Kidney glomerular epithelial cell (primary cell): ENCODE measurements at places on chromosomes 12 and 14.

DNA sequence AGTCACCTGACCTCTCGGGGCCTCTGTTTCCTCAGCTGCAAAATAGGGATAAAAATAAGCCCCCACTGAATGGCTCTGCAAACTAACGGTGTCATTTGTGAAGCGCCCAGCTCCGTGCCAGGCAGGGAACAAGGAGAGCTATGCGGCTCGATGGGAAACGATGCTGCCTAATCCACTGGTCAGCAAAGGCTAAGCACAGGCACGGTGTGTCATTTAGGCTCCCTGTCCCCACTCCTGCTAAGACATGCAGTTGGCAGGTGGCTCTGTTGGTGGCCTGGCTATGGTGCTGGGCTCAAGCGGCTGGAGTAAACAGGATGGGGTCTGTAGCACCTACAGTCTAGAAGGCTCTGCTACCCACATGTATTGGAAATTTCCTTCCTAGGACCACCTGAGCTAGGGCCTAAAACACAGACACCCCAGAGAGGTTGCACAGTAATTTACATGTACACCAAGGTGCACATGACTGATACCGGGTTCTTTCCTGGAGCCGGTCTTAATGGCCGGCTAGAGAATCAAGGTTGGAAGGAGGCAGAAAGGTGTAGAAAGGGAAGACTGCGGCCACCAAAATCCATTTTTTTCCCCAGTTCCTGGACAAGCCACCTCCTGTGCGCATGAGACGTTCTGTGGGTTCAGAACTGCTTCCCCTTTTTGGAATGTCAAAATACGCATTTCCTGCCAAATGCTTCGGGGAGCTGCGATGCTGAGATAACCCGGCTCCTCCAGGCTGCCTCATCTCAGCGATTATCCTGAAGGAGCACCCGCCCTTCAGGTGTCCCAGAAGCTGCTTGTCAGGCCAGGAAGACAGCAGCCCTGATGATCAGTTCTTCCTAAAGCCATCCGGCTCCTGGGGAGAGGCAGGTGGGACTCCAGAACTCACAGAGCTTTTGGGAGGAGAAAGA is 1.0 kb downstream of the CACNA2D4 start:
- no peak for DNase-seq

GRCh38 chr12:21940549-21941505 is at the start of gene ABCC9:
TSS of gene ABCC9 (minus strand) at chr12:21941426. CDS start at chr12:21936674, 4,752 bp downstream.
- DNase-seq: no peak

DNA sequence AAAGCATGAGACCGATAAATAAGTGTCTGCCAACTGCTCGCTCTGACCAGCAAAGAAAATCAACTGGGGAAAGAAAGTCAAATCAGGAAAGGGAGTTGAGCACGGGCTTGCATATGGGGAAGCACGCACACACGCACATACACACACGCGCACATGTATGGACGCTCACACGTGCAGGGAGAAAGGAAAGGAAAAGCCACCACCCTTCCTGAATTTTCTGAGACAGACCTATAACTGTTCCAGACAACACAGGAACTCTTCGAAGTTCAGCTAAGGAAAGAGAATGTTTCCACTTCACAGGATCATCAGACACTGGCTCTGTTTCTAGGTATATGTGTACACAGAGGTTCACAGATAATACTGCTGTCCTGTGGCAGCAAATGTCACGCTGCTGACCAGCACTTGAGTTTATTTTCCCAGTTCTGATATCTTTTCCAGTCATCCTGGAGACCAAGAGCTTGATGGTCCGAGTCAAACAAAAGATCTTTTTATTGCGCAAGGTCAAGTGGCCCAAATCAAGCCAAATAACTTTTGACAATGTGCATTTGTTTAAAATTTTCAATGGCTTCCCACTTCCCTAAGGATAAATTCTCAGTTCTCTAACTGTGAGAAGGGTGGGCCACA is 82.1 kb upstream of the TMCC3 start:
- DNase-seq: no peak

DNA sequence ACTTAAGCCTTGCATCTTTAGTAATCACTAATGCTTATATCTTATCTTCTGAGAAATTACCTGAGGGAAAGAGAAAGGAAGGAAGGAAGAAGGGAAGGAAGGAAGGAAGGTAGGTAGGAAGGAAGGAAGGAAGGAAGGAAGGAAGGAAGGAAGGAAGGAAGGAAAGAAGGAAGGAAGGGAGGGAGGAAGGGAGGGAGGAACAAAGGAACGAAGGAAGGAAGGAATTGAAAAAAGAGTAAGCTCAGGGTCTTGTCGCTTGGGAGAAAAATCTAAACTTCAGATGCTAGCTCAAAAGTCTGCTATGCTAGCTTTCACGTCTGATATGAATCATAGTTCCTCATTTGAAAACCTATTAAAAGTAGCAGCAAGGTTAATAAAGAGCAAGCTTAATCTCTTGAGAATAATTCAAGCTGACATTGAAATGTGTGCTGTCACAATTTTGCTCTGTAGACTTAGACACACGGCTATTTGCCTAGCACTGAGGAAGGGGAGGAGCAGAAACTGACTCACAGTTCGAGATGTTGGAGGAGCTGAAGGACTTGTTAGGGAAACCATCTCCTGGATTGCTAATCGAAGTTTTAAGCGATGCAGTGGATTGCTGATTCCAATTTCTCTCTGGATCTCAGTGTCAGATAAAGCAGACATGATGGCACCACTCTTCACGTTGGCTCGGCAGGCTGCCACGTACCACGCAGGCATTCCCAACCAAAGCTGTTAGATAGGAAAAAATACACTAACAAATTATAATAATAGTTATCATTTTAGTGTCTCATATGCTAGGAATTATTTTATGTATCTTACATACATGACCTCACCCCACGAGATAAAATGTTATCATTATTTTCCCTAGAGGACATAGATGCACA is 216.7 kb downstream of the ACSS3 start:
- no peak for DNase-seq

DNA sequence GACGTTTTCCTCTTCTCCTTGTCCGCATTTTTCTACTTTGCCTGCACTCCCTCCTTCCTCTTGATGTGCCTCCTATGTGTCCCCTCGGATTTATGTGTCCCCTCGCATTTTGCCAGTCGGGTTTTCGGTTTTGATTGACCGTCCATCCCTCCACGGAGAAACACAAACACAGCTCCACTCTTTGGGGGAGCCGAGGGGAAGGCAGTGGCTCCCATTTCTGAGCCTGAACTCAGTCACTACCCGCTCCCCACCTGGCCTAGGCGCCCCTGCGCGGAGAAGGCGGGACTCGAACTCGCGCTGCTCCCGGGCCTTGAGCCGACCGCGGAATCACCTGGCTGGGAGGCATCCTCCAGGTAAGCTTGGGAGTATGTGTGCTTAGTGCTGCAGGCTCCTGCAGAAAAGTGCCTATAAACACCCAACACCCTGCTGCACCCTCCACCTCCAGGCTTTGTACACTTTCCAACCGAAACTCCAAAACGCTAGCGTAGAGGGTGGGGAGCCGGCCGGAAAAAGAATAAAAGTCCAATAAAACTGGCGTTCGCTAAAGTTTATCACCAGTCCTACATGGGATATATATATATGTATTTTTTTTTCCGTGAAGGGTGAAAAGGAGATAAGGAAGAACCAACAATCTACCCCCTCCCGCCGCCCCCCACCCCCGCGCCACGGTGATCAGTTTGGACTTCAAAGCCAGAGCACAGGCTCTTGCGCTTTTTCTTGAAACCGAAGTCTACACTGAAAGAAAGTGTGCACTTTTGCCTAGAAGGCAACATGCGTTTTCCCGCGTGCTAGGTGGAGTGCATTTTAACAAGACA is 3.3 kb upstream of the CCND2 start:
- no peak for DNase-seq

DNA sequence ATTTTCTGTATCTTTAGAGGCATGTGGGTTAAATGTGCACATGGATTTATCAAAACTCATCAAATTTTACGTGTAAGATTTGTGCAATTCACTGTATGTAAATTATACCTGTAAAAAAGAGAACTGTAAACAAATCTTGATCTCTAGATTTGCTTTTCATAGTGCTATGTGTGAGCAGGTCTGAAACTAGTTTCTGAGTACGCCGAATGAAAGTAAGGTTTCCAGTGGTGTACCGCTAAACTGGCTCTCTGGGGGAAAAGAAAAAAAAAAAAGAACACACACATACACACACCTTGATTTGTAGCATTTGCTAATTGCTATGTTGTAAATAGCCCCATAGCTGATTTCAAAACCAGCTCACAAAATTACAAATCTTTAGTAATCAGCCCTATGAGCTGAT is 8.6 kb upstream of the SLC41A2 start:
- DNase-seq: no peak

- no peak for DNase-seq
These were observed 34.8 kb upstream of the APPL2 start for GRCh38 chr12:105270671-105271255.

GRCh38 chr12:91651728-91652127 is 469.1 kb upstream of the DCN start:
- DNase-seq: no peak

DNA sequence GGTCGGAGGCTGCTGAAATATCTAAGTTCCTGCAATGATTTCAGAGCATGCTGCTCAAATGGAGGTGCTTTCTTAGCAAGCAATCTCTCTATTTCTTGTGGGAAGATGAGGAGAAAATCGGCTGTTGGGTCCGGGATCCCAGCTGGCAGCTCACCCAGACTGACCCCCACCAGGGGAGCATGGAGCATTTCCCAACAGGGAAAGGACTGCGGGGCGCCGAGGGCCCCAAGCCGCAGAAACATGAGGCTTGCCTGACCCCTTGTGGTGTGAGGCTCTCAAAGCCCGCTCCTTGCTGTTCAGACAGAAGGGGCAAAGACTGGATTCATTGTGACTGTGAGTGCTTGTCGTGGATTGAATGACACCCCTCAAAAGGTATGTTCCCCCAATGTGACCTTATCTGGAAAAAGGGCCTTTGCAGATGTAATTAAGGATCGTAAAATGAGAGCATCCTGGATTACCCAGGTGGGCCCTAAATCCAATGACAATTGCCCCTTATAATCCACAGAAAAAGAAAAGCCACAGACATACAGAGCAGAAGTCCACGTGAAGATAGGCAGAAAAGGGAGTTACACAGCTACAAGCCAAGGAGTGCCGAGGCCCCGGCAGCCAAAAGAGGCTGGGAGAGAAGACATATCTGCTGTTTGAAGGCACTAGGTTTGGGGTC is 116.3 kb upstream of the VASH1 start:
- peak; percentile 20 for DNase-seq

DNA sequence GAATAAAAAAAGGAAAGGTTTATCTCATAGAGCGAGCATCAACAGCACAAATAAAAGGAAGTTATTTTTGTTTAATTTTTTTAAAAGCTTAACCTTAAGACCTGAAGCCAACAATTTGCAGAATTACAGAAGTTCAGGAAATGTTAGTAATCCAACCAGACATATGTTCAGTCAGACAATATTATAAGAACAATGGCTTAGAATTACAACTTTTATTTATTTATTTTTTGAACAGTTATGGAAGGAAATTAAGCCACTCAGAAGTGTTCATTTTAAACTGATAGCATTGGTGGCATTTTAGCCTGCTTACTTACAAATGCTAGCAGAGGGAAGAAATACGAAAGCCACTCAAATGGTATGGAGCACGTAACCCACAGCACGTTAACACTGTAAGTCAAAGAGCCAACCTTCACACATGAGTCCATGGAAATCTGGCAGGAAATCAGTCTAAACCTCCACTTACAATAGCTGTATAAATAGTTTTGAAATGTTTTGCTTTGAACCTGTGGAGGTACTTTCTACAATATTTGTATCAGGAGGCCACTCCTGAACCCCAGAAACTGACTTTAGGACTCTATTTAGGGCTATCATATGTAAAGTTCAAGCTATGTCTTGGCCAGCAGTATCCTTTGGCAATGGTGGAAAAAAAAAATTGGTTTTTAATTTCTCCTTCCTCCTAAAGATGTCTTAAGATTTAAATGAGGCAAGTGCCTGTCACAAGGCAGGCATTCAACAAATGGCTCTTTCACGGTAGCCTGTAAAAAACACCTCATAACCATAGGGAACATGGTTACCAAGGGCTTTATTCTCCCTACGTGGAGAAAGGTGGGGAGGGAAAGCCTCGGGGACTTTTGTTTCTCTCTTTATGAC is 102.3 kb downstream of the ITPR2 start:
- no peak for DNase-seq

DNA sequence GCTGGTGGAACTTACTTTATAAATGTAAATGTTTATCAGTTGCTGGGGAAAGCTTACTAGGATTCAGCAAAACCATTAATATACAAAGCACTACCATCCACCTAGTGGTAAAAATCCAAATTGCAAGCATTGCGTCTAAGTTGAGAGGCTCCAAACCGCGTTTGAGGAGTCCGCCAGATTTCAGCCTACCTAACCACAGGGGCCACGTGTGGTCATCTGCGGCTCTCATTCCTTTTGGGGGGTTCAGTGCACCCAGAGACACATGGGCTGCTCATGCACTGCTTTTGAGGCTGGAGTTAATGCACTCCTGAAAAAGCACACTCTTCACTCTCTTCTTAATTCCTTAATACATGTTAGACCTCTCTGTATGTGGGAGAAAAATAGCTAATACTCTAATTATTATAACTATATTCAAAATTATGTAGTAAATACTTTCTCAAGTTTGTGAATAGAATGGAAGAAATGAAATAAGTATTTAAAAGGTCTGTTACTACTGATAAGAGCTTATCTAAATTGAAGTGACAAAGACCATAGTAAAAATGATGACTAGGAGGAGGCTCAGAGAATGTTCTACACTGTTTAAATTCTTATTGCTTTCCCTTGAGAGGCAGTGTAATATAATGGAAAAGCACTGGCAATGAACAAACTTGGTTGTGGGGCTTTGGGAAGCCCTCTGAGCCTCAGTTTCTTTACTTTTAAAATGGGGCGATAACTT is 41.4 kb upstream of the MANSC4 start:
- peak; percentile 69 for DNase-seq

DNA sequence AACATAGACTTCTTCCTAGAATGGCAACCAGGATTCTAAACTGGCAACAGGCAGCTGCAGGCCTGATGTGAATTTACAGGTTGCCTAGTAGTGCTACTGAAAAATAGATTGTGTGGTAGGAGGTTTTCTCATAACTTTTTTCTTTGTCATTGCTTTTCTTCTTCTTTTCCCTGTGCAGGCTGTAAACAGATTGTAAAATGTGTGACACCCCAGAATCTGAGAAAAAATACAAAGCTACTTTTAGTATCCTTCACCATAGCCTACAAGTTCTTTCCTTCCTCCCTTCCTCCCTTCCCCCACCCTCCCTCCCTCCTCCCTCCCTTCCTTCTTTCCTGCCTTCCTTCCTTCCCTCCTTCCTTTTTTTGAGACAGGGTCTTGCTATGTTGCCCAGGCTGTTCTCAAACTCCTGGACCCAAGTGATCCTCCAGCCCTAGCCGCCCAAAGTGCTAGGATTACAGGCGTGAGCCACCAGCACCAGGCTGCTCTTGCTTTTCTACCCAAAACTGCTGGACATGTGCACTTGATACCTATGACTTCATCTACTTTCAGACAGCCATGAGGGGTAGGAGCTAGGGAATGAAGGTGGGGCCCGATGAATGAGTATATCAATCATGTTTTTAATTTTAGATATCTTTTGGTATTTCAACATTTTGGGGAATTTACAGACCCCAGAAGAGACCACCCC is 114.2 kb upstream of the EEA1 start:
- DNase-seq: no peak

GRCh38 chr12:115044073-115044472 is 360.1 kb upstream of the TBX3 start:
- DNase-seq: no peak
